ENCODE measurements at places on chromosomes 3 and 15.
A peak's percentile ranks its signal among the peaks of the same experiment; 100 is the strongest.

DNA sequence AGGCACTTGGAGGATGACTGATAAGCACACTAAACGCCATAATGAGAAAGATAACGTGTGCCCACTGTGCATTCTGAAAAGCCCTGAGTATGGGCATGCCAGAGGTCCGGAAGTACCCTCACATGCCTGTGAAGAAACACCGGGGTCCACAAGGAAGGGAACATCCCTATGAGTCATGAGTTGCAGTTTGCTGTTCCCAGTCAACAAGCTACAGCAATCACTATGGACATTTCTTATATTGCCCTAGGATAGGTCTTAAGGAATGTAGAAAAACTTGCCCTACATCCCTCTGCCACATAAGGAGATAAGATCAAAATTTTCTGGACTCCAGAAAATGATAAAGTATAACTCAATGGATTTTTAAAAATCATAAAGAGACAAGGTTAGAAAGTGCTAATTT is 9.9 kb downstream of the MB21D2 start:
- H3K4me3 ChIP-seq = peak overlapping the region; percentile 34
- peaks cover 30% of the 10 kb centered on the region for H3K36me3 ChIP-seq
- H3K27ac ChIP-seq = peak overlapping the region; percentile 83
- no peaks in the 10 kb centered on the region for H3K27me3 ChIP-seq

DNA sequence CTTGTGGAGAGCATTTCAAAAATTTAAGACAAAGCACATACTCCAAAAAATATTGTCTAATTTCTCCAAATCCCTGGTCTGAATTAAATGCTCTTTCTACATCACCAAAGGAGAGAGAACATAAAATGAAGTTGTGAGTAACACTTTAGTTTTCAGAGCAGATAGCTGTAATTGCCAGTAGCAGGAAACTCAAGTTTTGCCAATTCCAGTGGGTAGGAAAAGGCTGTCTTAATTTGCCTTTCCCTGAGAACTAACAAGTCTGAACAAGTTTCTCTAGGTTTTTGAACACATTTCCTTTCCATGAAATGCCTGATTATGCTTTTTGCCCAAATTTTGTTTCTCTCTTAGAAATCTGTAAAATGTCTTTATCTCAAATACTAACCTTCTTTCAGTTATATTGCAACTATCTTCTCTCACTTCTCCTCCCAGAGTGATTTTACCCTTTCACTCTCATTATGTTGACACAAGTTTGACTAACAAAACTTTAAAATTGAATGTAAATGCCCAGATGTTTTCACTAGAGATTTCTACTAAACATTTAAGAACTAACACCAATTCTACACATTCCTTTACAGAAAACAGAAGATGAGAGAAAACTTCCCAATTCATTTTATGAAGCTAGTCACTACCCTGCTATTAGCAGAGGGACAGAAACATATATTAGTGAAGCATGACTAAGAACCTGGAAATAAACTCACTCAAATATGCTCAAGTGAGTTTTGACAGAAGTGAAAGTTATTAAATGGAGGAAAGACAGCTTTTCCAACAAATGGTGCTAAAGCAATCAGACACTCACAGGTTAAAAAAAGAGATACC is 38.4 kb downstream of the RFX7 start:
- no peak for DNase-seq
- H3K27ac ChIP-seq = no peak overlapping the region
- H3K4me1 ChIP-seq = no peaks in the 10 kb centered on the region
- no peaks in the 10 kb centered on the region for H3K27me3 ChIP-seq
- no peaks in the 10 kb centered on the region for H3K36me3 ChIP-seq

GRCh38 chr3:190764231-190765134 is 98.0 kb downstream of the GMNC start:
- no peaks in the 10 kb centered on the region for H3K27me3 ChIP-seq
- H3K36me3 ChIP-seq = no peaks in the 10 kb centered on the region
- DNase-seq = no peak
- no peaks in the 10 kb centered on the region for H3K4me1 ChIP-seq
- H3K27ac ChIP-seq = no peak overlapping the region

- peak; percentile 76 for DNase-seq
- H3K36me3 ChIP-seq = no peaks in the 10 kb centered on the region
- H3K4me1 ChIP-seq = no peaks in the 10 kb centered on the region
- no peaks in the 10 kb centered on the region for H3K27me3 ChIP-seq
- H3K4me3 ChIP-seq = no peak overlapping the region
Observed at GRCh38 chr3:50194128-50194902, 2.9 kb downstream of the GNAT1 start.

DNA sequence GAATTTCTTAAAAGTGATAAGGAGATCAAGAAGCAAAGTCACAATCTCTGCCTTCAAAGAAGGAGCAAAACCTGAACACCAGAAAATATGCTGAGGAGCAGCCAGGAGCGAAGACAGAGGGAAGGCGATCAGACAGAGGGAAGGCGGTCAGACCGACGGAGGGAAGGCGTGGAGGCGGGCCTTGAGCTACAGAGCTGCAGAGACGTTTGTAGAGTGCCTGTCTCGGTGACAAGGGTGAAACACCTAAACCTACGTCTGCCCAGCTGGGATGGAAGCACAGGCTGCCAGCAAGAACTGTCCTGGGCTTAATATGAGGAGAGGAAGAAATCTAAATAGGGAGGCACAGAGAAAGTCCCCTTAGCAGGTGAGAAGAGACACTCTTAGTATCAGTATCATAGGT is 476.0 kb downstream of the OCA2 start:
- no peaks in the 10 kb centered on the region for H3K27me3 ChIP-seq
- H3K36me3 ChIP-seq = no peaks in the 10 kb centered on the region
- H3K4me3 ChIP-seq = no peak overlapping the region
- H3K27ac ChIP-seq = no peak overlapping the region
- no peak for DNase-seq
- no peaks in the 10 kb centered on the region for H3K4me1 ChIP-seq

GRCh38 chr3:40191850-40192448 is 117.6 kb upstream of the EIF1B start:
- no peak overlapping the region for H3K27ac ChIP-seq
- H3K4me1 ChIP-seq = no peaks in the 10 kb centered on the region
- peak; percentile 78 for DNase-seq
- no peak overlapping the region for H3K4me3 ChIP-seq
- H3K36me3 ChIP-seq = no peaks in the 10 kb centered on the region
- H3K27me3 ChIP-seq = peaks cover 20% of the 10 kb centered on the region

DNA sequence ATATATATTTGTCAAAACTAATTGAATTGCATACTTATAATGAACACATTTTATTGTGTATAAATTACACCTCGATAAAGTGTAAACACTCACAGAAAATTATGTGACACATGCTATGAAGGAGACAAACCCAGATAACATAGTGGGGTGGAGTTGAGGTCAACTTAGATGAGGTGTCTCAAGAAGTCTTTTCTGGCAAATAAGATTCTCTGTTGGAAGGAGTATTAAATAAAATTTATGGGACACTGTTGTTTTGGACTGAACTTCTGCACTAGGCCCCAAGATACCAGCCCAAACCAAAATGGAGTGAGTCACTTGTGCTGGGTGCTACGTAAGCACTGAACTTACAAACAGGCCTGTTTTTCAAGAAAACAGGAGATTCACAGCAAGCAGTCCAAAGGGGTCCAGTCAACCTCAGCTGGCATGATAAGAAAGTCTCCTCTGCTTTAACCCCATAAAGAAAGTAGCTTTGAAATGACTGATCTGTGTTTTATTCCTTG is 18.7 kb downstream of the ACTC1 start:
- H3K4me1 ChIP-seq = no peaks in the 10 kb centered on the region
- no peak overlapping the region for H3K27ac ChIP-seq
- DNase-seq = no peak
- no peak overlapping the region for H3K4me3 ChIP-seq

DNA sequence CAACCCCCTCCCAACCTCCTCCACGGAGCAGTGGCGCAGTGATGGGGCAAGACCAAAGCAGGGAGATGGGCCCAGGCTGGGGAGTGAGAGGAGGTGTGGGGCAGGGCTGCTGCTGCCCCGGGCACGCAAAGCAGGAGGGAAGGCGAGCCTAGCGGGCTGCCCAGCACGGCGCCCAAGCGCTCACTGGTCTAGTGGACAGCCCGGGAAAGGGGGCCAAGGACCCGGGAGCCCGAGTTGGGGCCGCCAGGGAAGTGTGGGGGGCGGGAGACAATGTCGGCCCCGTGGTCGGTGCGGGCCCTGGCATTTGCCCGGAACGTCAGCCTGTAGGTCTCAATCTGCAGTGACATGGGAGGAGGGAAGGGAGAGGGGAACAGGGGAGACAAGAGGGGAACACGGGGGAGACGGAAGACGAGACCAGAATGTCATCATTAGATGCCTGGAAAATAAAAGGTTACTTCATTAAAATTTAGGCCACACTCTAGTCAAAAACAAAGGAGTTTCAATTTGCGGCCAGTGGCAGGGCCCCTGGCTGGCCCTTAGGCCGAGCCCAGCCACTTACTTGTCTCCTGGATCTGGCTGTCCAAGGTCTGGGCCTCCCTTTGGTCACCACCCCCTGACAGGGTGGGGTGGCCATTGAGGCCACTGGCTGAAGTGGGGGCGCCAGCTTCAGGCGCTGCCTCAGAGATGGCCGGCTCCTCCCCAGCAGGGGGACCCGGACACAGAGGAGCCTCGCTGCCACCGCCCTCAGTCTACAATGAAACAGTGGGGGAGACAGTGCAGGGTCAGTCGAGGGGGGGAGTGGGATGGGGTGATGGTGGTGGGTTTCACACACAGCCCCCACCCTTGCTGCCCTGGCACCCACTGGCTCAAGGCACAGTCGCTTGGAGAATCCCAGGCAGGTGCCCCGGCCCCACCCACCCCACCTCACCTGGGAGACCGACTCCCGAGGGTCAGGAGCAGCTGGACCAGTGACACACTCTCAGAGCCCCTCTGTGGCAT is 50.0 kb downstream of the DHX30 start:
- no peak for DNase-seq
- no peak overlapping the region for H3K4me3 ChIP-seq
- no peaks in the 10 kb centered on the region for H3K4me1 ChIP-seq
- no peaks in the 10 kb centered on the region for H3K27me3 ChIP-seq
- H3K36me3 ChIP-seq = peaks cover 38% of the 10 kb centered on the region
- no peak overlapping the region for H3K27ac ChIP-seq

DNA sequence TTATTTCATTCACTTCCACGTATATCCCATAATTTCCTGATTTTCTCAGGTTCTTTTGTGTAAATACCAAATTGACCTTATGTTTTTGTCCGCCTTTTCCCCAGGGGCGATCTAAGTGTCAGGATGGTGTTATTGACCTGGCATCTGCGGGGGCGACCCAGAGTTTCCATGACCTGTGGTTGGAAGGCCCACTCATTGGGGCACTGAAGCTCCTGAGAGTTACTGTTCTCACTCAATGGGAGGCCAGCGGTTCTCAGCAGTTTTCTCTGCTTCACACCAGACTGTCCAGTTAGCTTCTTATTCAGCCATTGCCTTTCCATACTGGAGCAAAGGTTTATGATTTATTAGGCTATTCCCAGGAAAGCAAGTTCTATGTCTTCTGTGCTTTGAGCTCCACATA is 53.3 kb downstream of the B3GALNT1 start:
- DNase-seq = no peak
- no peak overlapping the region for H3K27ac ChIP-seq
- no peak overlapping the region for H3K4me3 ChIP-seq
- no peaks in the 10 kb centered on the region for H3K27me3 ChIP-seq
- no peaks in the 10 kb centered on the region for H3K4me1 ChIP-seq

DNA sequence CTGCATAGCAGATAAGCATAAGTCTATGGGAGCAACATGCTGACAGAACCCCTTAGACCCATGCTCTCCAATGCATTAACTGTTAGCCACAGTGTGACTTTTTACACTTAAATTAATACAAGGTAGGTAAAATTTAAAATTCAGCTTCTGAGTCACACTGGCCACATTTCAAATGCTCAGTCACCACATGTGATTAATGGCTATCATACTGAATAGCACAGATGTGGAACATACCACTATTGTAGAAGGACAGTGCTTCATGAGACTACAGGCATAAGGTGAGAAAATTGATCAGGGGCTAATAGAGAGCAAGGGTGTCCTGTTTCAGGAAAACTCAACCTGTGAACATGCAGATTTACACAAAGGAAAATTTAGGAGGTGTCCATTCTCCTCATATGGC is 357.0 kb upstream of the SEMA6D start:
- H3K4me3 ChIP-seq = no peak overlapping the region
- no peaks in the 10 kb centered on the region for H3K27me3 ChIP-seq
- no peak for DNase-seq
- H3K4me1 ChIP-seq = no peaks in the 10 kb centered on the region

GRCh38 chr3:5799398-5799797 is 611.9 kb downstream of the EDEM1 start:
- H3K27ac ChIP-seq = peak overlapping the region; percentile 87
- H3K4me1 ChIP-seq = peaks cover 18% of the 10 kb centered on the region
- no peak for DNase-seq
- no peaks in the 10 kb centered on the region for H3K27me3 ChIP-seq
- no peaks in the 10 kb centered on the region for H3K36me3 ChIP-seq

GRCh38 chr3:154301561-154301960 is 22.7 kb downstream of the DHX36 start:
- no peaks in the 10 kb centered on the region for H3K4me1 ChIP-seq
- peaks cover 80% of the 10 kb centered on the region for H3K36me3 ChIP-seq
- H3K27me3 ChIP-seq = no peaks in the 10 kb centered on the region
- no peak overlapping the region for H3K4me3 ChIP-seq
- H3K27ac ChIP-seq = no peak overlapping the region
- DNase-seq = no peak

- no peaks in the 10 kb centered on the region for H3K27me3 ChIP-seq
- H3K4me1 ChIP-seq = no peaks in the 10 kb centered on the region
- H3K27ac ChIP-seq = no peak overlapping the region
- no peaks in the 10 kb centered on the region for H3K36me3 ChIP-seq
- DNase-seq = no peak
- H3K4me3 ChIP-seq = no peak overlapping the region
Observed at GRCh38 chr15:53834214-53834613, 74.8 kb upstream of the WDR72 start.

- H3K27ac ChIP-seq = no peak overlapping the region
- no peaks in the 10 kb centered on the region for H3K36me3 ChIP-seq
- H3K27me3 ChIP-seq = no peaks in the 10 kb centered on the region
- no peaks in the 10 kb centered on the region for H3K4me1 ChIP-seq
- no peak for DNase-seq
Observed at GRCh38 chr3:86845726-86846125, 145.2 kb downstream of the VGLL3 start.

DNA sequence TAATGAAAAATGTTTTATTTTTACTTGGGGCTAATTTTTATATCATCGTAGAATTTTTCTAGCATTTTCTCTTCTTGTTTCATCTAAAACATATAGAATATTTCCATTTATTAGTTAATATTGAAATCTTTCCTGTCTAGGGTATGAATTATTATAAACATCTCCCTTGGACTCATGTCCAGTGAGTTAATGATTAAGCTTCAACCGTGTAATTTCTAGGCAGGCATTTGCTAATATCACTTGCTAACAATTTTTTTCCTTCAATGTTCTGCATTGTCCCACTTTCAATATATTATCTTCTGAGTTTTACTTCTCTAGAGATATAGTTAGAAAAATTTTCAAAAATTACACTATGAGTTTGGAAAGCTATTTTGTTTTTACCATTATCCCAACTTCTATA is 1371.6 kb upstream of the EPHA6 start:
- no peak overlapping the region for H3K4me3 ChIP-seq
- DNase-seq = no peak
- no peaks in the 10 kb centered on the region for H3K36me3 ChIP-seq

All from PC-3 (cell line).